ENCODE measurements at places on chromosomes 6 and 20.

- no peak for DNase-seq
These were observed 85.7 kb downstream of the DST start for GRCh38 chr6:56556751-56557540.

- no peak for DNase-seq
These were observed 264.6 kb downstream of the FRK start for GRCh38 chr6:115796061-115796460.

DNA sequence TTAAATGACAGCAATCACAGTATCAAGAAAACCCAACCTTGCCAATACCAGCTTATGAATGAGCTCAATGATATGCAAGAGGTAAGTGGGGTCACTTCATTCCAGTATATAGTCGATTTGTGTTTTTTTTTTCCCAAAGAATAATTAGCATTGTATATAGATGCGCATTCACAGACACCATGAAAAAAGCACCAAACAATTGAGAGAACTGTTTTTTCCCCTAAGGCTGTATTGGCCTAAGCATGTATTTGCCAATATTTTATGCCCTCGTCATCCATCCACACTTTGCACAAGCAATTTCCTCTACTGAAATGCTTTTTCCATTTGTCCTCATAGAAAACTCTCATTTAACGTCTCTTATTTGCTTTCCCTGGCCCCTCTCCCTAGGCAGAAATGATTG is 213.7 kb downstream of the SAMD5 start:
- no peak for DNase-seq

DNA sequence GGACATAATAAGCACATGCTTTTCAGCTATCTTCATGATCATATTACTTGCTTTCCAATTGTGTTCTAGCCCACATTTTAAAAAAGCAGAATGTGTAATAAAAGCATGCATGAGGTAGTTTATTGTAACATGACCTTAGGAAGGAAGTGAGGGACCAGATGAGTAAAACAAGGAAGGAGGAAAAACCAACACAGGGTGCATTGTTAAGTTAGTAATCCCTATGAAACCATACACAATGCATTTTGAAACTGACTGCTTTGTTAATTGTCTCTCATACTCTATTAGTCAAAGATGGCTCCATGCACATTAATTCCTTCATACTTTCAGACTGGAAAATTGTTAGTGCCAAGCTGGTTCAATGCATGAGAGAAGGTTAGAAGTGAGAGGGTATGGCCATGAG is 37.7 kb upstream of the CENPW start:
- no peak for DNase-seq

GRCh38 chr20:41111578-41111951 is 25.8 kb upstream of the PLCG1 start:
- no peak for DNase-seq

DNA sequence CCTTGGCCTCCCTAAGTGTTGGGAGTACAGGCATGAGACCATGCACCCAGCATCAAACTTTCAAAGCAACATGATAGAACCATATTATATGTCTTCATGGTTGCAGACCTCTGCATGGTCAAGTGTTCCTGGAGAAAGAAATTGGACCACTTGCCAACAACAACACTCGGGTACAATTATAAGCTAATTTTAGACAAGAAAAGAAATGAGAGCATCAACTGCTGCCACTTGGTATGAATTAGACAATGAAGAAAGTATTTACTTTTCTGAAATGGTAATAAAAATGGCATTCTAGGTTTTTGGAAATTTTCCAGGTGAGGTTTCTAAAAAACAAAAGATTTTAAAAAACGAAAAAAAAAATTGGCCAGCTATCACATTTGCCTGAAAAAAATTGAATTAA is 7.7 kb upstream of the PM20D2 start:
- DNase-seq, result no peak

- DNase-seq, result no peak
These were observed 1347.5 kb upstream of the ADGRB3 start for GRCh38 chr6:67287566-67287965.

DNA sequence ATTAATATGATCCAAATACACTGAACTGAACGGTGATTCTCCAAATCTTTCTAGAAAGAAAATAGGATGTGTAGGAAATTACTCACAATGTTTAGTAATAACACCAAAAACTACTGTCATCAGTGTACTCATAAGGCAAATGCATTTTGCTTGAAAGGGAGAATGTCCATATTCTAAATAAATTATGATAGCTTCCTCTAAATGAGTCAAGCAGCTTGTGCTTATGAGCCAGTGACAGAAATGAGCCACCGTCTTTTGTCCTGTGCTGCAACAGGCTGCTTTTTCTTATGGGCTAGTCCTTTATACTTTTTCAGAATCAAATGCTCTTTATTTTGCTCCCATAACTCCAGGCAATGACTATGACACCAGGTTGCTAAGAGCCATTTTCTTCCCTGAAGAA is 4.5 kb upstream of the ZNF451 start:
- DNase-seq, result no peak
